ENCODE measurements at places on chromosomes 5 and 9.

DNA sequence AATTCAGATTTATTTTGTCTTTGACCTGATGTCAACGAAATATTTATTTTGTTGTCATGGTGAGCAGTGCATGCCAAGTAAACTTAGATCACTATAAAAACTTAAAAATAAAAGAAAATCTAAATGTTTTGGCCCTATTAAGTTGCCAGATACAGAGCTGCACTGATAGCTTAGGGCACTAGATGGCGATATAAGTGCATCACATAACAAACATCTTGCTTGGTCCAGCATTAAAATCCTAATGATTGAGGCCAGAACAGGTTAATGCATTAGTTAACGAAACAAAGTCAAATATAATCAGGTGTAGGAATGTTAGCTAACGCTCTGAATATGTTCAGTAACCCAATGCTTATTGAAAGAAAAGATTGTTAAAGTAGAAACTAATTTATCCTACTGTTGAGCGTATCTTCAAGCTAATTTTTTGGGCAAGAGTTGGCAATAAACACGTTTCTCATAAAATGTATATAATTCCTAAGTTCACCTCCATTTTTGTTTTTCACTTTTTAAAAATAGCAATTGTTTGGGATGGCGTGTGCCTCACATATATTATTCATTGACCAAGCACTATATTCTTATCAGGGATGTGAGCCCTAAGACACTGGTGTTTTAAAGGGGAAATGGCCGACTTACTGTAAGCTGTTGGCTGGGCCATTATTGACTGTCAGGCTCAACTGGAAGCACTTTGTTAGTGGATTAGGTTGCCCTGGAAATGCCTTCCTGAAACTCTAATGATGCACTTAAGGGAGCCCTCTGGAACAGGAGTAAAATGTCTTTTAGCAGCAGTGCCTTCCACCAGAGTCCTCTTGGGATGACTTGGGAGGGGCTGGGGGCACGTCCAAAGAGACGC lies 33.3 kb downstream of the KCTD16 start:
- DNase-seq = peak; percentile 83

- DNase-seq = no peak
Measured at GRCh38 chr9:124960409-124960752, 19.5 kb upstream of the GOLGA1 start.

DNA sequence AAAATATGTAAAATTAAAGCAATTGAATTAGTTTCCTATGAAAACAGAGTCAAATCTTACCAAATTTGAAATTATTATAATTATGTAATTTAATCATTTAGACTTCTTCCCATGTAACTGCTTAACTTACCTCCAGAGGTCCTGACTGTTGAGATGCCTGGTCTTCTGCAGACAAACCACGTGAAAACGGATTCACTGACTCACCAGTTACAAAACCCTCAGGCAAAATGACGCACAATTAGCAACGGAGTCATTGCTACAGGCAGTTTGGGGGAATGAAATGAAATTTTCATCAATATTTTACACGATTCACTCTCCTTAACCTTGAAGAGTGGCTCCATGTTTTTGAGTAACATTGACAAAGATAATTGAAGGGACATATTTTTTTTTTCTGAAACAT lies 460.8 kb downstream of the MTRR start:
- no peak for DNase-seq

- no peak for DNase-seq
Measured at GRCh38 chr9:95666096-95666784, 149.5 kb upstream of the PTCH1 start.

- no peak for DNase-seq
Measured at GRCh38 chr5:36778336-36778735, 98.2 kb upstream of the NIPBL start.

GRCh38 chr5:150313501-150313900 lies 10.8 kb upstream of the ARSI start:
- no peak for DNase-seq

DNA sequence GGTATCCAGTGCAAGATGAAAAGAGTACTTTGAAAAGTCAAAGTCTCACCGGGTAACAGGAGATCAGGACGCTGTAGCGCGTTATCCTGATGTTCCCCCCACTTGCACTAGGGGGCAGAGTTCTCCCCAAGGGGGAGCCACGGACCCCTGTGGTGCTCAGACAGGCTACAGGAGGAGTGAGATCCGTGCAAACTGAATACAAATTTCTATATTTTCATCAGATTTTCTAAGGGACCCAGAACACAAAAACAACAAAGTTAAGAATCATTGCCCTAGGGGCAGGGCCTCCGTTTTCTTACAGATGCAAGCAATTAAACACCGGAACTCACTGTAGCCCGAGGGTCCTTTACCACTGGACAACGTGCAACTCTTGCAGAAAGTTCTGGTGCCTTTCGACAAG lies 2.0 kb downstream of the MYO10 start:
- DNase-seq = no peak

DNA sequence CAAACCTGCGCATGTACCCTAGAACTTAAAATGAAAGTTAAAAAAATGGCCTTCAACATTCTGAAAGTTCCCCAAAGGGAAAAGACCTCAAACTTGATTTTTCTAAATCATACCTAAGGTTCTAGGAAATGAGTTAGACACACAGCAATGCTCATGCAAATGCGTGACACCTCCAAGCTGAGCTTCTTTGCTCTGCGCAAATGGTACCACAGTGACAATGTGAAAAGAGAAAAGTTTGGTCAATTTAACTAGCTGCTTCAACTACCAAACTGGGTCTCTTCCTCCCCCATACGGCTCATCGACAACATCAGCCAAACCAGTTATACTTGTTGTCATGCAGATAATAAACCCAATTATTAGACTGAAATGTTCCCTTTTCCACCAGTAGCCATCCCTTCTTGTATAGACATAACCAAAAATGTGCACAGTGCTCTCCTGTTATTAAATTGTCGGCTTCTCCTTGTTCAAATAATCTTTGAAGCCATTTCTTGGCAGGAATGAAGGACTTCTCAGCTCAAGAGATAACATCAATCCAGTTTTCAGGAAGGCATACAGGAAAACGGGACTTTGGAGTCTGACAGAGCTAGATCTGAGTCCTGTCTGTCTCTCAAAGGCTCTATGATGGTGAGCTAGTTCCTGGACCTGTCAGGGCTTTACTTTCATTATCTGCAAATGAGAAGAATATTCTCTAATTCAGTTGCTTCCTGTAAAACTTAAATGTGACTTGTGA lies 185.6 kb upstream of the NR3C1 start:
- no peak for DNase-seq

GRCh38 chr9:128627906-128628305 lies 28.7 kb downstream of the DYNC2I2 start:
- DNase-seq = no peak

GRCh38 chr9:130912932-130913598 lies 16.5 kb upstream of the QRFP start:
- peak; percentile 59 for DNase-seq

- DNase-seq = no peak
Measured at GRCh38 chr5:79932510-79933504, 58.3 kb downstream of the MTX3 start.

GRCh38 chr5:130868186-130868840 lies 296.7 kb downstream of the HINT1 start:
- DNase-seq = no peak

GRCh38 chr5:104815212-104815611 lies 1252.6 kb upstream of the NUDT12 start:
- DNase-seq = peak; percentile 15

GRCh38 chr9:131824953-131825495 lies 85.1 kb upstream of the RAPGEF1 start:
- DNase-seq = no peak
